ENCODE measurements at places on chromosomes 12 and 14. TPM values are rescaled to one million over a fixed set of nuclear protein-coding genes. Genes with fewer than 3 reads are reported as not detected.

The ATG14 gene
- 8.5 TPM for total RNA-seq

The KRT79 gene
- 0.46 TPM for total RNA-seq

The GNB3 gene
- 2.0 TPM for total RNA-seq

The PMCH gene
- not detected for total RNA-seq

GRCh38 chr14:36129181-36129580 is 47.3 kb downstream of the PTCSC3 start:
- DNase-seq = no peak

- DNase-seq = no peak
Observed at GRCh38 chr12:26721800-26722199, 111.2 kb downstream of the ITPR2 start.

- no peak for DNase-seq
Observed at GRCh38 chr14:81710232-81710845, 176.7 kb upstream of the SEL1L start.

- no peak for DNase-seq
Observed at GRCh38 chr12:70983692-70984091, 63.2 kb upstream of the PTPRR start.

DNA sequence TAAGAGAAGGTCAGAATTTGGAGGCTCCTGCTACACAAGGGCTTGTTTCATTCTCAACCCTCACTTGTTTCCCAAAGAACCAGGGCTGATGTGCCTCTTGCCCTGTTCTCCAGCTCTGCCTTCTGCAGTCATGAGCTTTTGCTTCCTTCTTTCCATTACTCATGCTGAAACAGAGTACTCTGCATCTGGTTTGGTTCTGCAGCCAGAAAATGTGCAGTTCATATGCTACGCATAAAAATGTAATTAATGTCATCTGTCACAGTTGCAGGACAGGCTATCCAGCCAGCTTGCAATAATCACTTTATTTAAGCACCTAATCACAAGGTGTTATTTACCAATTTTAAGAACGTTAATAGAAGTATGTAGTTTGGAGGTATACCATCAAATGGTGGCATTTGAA is 150.2 kb downstream of the SRGAP1 start:
- no peak for DNase-seq

DNA sequence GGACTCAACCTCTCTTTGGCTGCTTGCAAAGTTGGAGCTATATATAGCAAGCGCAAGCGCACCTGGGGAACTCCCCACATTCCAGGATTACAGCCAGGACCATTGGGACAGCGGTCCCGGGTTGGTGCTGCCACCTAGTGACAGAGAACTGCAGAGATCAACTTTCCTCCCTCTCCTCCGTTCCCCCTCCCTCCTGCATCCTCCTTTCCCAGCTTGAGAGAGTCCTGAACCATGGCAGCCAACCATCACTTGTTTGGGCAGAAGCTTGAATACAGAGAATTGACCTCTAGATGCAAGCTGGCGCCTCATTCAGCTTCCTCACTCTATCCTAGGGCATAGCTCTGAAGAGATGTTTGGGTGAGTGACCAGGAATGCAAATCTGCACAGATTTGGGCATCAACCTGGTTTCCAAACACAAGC is 17.4 kb upstream of the FLVCR2 start:
- DNase-seq = peak; percentile 61

- DNase-seq = no peak
Observed at GRCh38 chr12:974271-974862, 16.7 kb upstream of the ERC1 start.
